CD4-positive, alpha-beta memory T cell (primary cell): ENCODE measurements at places on chromosomes 6 and 20. TPM values are rescaled to one million over a fixed set of nuclear protein-coding genes. Genes with fewer than 3 reads are reported as not detected.

Gene ENPP4
- 10.9 TPM for total RNA-seq

Gene TFAP2A
- not detected for total RNA-seq

Gene FAM83C
- total RNA-seq = not detected

Gene MYT1
- not detected for total RNA-seq

Gene PNPLA1
- not detected for total RNA-seq

Gene DNMT3B
- 0.47 TPM for total RNA-seq

DNA sequence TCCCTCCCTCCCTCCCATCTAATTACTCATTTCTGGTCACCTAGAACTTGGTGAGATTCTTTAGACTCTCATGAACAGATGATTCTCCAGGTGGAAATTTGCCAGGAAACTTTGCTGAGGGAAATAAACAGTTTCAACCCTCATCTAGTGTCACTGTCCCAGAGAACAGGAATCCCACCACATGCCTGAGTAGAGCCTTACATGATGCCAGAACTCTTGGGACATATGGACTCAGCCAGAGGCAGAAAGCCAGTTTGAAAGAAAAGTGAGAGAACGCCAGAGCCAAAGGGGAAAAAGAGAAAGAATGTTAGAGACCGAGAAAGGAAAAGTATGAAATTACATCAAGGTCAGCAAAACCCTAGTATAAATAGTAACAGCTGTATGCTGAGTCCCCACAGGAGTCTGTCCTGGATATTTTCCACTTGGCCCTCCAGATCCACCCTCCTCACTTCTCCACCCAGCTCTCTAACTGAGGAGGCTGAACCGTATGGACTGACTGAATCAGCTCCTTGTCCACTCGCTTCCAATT, 127.5 kb upstream of the COL21A1 start:
- H3K27me3 ChIP-seq = no peaks in the 10 kb centered on the region
- H3K4me3 ChIP-seq = no peak overlapping the region
- no peaks in the 10 kb centered on the region for H3K4me1 ChIP-seq
- no peak for DNase-seq

GRCh38 chr6:132194529-132194928, 206.7 kb downstream of the MOXD1 start:
- no peak overlapping the region for H3K4me3 ChIP-seq
- H3K27me3 ChIP-seq = no peaks in the 10 kb centered on the region

GRCh38 chr6:108395297-108395696, 100.4 kb downstream of the AFG1L start:
- H3K4me3 ChIP-seq = no peak overlapping the region
- no peaks in the 10 kb centered on the region for H3K27me3 ChIP-seq
- H3K36me3 ChIP-seq = no peaks in the 10 kb centered on the region
- H3K4me1 ChIP-seq = no peaks in the 10 kb centered on the region
- DNase-seq = no peak

DNA sequence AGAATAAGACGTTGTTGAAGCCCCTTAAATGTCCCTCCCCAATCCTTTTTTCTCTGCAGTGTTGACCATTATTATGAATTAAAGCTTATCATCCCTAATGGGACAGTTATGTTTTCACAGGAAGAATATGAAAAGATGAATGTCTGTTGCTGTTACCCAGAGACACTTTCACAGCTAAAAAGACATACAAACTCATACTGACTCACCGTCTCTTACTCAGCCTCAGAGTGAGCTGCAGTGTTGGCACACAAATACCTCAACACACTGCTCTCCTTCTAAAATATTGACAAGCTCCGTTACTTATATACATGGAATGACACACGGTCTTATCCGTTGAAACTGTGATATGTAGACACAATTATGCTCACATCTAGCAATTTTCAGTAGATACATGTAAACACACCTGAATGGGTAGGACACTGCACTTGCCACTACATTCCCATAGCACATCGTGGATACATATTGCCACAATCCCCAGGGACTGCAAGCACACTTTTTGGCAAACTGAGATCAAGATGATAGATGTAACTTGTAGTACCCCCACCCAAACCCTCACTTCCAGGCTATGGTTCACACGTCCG, 9.6 kb upstream of the SAPCD1 start:
- no peaks in the 10 kb centered on the region for H3K27me3 ChIP-seq
- no peaks in the 10 kb centered on the region for H3K36me3 ChIP-seq
- no peak for DNase-seq
- H3K27ac ChIP-seq = no peak overlapping the region
- H3K4me3 ChIP-seq = no peak overlapping the region

DNA sequence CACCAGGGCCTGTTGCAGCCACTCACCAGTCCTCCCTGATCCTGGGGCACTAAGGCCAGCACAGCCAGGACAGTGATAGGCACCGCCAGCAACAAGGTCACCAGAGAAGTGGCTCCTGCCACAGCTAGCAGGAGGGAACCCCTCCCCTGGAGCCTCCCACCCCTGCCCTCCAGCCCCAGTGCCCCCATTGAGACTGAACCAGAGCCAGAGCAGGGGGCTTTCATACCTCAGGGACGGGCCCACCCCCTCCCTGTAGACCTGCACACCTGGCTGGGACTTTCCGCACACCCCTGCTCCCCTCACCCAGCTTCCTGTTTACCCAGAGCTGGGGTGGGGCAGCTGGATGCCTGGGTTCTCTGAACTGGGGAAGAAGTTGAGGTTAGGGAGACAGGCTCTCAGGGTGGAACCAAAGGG, at the start of gene LTB:
Gene LTB (minus strand): TSS at position 195 of the 414 bp plus-strand sequence. CDS start 7 bp downstream, at position 188.
- peak within 1 kb of the TSS; percentile 92 for H3K27ac ChIP-seq
- H3K4me1 ChIP-seq = peaks cover 79% of the 10 kb centered on the region
- peak; percentile 70 for DNase-seq
- H3K4me3 ChIP-seq = peak within 1 kb of the TSS; percentile 89
- H3K36me3 ChIP-seq = peaks cover 9% of the 10 kb centered on the region
- no peaks in the 10 kb centered on the region for H3K27me3 ChIP-seq

DNA sequence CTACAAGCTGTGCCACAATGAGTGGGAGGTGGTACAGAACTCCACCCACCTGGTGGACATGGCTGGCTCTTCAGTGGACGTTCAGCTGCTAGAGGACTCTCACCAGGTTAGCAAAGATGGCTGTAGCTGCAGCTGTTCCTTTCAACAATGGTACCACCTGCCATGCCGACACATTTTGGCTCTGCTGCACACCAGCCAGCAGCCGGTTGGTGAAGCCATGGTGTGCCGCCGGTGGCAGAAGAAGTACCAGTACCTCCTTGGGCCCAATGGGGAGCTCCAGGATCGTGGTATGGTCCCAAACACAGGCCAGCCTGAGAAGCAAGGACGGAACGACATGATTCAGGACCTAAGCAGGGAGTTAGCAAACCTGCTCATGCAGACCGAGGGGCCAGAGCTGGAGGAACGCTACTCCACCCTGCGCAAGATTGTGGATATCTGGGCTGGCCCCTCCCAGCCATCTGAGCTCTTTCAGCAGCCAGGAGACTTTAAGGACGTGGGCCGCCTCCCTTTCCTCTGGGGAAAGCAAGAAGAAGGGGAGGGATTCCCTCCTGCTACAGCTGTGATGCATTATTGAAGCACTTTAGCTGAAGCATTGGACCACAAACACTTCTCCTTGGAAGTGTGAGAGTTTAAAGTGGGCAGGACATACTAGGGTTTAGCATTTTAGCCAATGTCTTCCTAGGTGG, 2.8 kb upstream of the ZSWIM1 start:
- no peak overlapping the region for H3K27ac ChIP-seq
- no peak overlapping the region for H3K4me3 ChIP-seq
- no peaks in the 10 kb centered on the region for H3K27me3 ChIP-seq
- H3K36me3 ChIP-seq = peaks cover 9% of the 10 kb centered on the region

- H3K36me3 ChIP-seq = no peaks in the 10 kb centered on the region
- H3K4me1 ChIP-seq = no peaks in the 10 kb centered on the region
- no peak overlapping the region for H3K4me3 ChIP-seq
- no peaks in the 10 kb centered on the region for H3K27me3 ChIP-seq
- DNase-seq = no peak
- no peak overlapping the region for H3K27ac ChIP-seq
Observed at GRCh38 chr20:25239387-25240370, 8.2 kb upstream of the PYGB start.

DNA sequence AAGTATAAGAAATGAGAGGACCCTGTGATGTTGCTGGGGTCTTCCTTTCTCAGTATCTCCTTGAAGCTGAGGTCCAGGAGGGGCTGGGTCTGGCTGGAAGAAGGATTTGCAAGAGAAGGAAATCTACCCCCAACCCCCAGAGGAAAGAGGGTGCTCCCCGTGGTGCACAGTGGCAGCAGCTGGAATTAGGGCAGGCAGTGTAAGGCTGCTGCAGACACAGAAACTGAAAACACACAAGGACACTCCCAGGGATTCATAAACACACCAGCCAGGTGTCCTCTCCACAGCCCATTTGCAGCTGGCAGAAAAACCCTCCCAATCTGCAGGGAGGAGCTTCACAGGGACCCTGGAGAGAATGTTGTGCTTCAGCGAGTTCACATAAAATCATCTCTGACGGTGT, 297.2 kb downstream of the CDH26 start:
- no peaks in the 10 kb centered on the region for H3K36me3 ChIP-seq
- no peak overlapping the region for H3K27ac ChIP-seq
- DNase-seq = no peak
- no peaks in the 10 kb centered on the region for H3K27me3 ChIP-seq
- H3K4me1 ChIP-seq = no peaks in the 10 kb centered on the region

GRCh38 chr6:69138148-69138547, 503.1 kb downstream of the ADGRB3 start:
- H3K36me3 ChIP-seq = no peaks in the 10 kb centered on the region
- no peaks in the 10 kb centered on the region for H3K27me3 ChIP-seq
- H3K27ac ChIP-seq = no peak overlapping the region
- H3K4me3 ChIP-seq = no peak overlapping the region
- DNase-seq = no peak
- no peaks in the 10 kb centered on the region for H3K4me1 ChIP-seq

DNA sequence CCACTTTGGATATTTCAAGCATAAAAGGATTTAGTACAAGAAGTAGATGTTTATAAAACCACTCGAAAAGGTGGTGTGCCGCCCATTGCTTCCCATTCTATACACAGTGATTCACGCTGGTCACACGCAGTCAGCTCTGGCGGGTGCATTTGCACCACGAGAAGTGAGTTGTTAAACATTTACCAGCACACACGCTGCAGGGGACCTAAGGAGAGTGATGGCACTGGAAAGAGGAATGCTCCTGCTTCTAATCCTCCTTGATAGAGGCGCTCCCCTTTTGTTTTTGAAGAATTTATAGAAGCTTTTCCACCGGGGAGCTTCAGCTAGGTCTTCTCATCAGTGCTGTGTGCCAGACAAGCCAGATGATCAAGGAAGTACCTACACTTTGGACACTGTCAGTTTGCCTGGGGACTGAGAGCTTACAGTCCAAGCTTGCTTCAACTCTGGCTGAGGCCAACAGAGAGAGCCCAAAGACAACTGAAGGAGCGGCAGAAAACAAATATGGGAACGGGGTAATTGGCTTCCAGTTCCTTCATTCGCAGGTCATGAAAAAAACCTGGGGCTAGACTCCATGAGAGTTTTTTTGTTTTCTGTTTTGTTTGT, 31.2 kb downstream of the MUC22 start:
- no peaks in the 10 kb centered on the region for H3K36me3 ChIP-seq
- DNase-seq = no peak
- H3K27ac ChIP-seq = no peak overlapping the region
- no peak overlapping the region for H3K4me3 ChIP-seq
- no peaks in the 10 kb centered on the region for H3K27me3 ChIP-seq
